ENCODE measurements at places on chromosomes 4 and X. TPM values are rescaled to one million over a fixed set of nuclear protein-coding genes. Genes with fewer than 3 reads are reported as not detected.

The EVC2 gene
- total RNA-seq: 2.7 TPM

DNA sequence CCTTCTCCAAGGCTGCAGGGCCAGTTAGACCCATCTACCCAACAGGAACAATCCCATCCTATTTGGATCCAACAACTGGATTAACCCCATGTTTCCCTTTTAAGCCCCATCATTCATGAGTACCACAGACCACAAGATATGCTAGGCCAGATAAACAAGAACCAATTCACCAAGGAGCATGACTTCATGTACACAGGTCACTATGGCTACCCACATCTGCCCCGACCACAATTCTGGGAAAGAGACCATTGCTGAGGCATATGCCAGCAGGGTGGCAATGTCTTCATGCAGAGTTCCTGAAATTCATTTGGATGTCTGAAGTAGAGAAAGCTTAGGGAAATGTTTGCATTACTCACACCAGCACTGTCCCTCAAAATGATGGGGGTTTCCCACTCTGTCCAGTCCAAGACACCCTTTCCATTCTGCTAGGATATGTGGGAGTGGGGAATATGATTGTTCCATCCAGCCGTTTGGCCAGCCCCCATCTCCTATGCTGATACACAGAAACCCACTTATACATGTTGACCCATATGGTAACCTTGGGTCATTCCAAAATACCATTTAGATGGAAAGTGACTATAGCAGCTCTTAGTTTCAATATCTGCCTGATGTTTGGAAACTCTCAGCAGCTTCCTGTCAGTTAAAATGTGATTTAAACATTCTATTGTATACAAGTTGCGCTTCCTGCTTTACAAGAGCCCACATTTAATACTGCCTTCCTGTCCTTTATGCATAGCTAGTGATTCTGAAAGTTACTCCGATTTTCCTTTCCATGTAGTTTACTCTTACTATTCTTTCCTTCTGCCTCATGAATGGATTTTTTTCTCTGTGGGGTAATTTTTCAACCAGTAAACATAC lies 129.0 kb downstream of the AMMECR1 start:
- DNase-seq: no peak

GRCh38 chr4:122766950-122767349 lies 34.4 kb downstream of the BBS12 start:
- no peak for DNase-seq

- peak; percentile 22 for DNase-seq
These were observed 23.9 kb upstream of the MXD4 start for GRCh38 chr4:2285613-2286381.

GRCh38 chrX:129144172-129145038 lies 378.9 kb downstream of the SMARCA1 start:
- DNase-seq: no peak

GRCh38 chr4:138263247-138263816 lies 21.2 kb upstream of the SLC7A11 start:
- no peak for DNase-seq

Data from right cardiac atrium (tissue), 5 donors.